Activated naive CD4-positive, alpha-beta T cell treated with Interleukin-2 at 50 U/mL for 16 hours (primary cell): ENCODE measurements at places on chromosomes 4 and X.

DNA sequence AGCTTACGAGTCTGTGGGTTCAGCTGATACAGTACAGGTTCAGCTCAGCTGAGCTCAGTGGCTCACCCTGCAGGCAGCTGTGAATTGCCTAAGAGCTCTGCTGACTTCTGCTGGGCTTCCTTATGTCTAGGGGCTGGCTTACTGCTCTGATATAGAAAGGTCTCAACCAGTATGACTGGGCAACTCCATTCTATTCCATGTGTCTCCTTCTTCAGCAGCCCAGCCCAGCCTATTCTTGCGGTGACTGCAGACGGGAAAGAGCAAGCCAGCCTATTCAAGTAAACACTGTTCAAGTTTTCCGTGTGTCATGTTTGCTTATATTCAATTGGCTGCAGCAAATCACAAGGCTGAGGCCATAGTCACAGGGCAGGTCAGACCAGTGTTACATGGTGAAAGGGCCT is 615.4 kb upstream of the ZFP42 start:
- DNase-seq = no peak

- DNase-seq = no peak
Observed at GRCh38 chr4:40728333-40728732, 21.4 kb upstream of the NSUN7 start.

- DNase-seq = peak; percentile 54
Observed at GRCh38 chr4:184473499-184474262, 669 bp downstream of the IRF2 start.

DNA sequence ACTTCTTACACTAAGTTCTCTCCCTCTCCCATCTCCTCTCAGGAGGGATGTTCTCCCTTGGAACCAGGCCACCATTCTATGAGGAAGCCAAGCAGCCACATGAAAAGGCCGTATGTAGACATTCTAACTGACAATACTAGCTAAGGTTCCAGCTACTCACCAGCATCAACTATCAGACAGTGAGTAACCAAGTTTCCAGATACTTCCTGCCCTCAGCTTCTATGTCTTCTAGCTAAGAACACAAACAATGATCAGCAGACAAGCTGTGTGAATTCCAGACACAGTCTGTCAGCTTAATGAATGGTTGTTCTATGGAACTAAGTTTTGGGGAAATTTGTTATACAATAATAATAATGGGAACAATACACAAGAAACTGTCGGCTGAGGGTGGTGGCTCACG is 50.8 kb downstream of the SMIM14 start:
- DNase-seq = no peak

DNA sequence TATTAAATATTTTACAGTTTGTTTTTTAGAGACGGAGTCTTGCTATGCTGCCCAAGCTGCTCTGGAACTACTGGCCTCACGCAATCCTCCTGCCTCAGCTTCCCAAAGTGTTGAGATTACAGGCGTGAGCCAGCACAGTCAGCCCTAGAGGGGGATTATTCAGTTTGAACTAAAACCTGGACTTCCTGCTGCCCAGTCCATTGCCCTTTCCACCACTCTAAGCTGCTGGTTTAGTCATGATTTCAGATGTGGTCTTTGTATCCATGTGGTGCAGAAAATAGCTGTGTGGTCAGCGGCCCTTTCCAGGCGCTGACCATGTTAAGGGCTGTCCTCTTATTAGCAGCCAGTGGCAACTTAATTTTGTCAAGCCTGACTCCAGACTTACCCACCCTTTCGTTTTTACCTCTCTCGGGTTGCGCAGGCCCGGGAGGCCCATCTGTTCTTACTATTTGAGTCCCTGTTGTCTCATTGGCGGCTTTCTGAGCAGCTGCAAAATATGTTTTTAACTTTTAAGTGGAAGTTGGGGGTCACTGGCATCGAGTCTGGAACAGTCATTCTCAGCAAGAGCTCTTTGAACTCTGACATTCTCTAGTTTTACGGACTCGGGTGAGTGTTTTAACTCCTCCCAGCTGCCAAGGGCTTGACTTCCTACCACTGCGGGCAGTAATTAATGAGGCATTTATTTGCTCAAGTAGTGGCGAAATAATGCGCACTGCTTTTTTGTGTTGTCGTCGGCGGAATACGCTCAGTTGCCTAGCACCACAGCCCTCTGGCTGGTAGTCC is 773 bp upstream of the VMA21 start:
- DNase-seq = peak; percentile 44

- DNase-seq = no peak
Observed at GRCh38 chr4:69831646-69832325, 28.2 kb downstream of the SULT1E1 start.

- DNase-seq = no peak
Observed at GRCh38 chr4:158644760-158645159, 26.9 kb downstream of the C4orf46 start.

DNA sequence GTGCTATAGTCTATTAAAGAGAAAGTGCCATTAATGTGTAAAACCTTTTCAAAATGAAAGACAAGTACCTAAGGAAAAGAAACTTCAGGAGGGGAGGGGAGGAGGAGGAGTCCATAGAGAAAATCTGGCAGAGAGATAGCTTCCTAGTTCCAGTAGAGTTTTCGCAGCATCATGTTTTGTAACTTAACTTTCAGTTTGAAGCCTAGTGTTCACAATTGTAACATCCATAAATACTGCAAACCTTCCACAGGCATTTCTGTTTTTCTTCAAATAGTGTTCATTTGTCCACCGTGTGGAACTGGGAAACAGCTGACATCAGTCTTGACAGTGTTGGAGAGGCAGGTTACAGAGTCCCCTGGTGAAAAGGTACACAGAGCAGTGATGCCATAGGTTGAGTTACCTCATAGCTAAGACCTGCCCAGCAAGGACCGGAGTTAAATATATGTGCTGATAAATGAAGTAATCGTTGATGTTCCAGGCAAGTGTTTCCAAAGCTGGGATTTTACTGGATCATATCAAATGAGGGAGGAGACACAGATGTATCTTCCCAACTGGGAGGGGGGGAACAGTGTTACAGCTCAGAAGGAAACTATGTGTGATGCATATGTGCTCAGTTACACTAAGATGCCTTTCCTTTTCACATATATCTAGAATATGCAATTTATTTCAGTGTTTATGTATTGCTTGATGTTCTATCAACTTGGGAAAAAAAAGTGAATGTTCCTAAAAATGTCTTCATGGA is 369.5 kb upstream of the FAM241A start:
- DNase-seq = no peak

DNA sequence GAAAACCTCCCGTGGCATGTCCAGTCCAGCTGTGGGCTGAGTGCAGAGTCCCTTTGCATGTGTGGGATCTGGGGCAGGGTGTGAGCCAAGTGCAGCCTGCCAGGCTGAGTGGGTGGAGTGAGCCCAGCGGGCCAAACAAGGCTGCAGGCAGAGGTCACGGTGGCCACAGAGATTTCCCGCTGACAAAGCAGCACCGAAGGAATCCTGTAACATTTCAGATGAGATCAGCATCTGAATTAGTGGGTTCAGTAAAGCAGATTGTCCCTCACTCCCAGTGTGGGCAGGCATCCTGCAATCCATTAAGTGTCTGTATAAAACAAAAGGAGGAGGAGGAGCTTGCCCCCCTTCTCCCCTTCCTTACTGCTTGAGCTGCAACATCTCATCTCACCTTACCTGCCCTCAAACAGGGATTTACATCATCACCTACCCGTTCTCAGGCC is 324.4 kb downstream of the FAT4 start:
- DNase-seq = no peak

- DNase-seq = no peak
Observed at GRCh38 chr4:5003918-5004317, 15.3 kb downstream of the CYTL1 start.

- DNase-seq = no peak
Observed at GRCh38 chr4:20505927-20506326, 194.3 kb upstream of the PACRGL start.

- DNase-seq = no peak
Observed at GRCh38 chr4:82610041-82610440, 48.3 kb upstream of the TMEM150C start.

DNA sequence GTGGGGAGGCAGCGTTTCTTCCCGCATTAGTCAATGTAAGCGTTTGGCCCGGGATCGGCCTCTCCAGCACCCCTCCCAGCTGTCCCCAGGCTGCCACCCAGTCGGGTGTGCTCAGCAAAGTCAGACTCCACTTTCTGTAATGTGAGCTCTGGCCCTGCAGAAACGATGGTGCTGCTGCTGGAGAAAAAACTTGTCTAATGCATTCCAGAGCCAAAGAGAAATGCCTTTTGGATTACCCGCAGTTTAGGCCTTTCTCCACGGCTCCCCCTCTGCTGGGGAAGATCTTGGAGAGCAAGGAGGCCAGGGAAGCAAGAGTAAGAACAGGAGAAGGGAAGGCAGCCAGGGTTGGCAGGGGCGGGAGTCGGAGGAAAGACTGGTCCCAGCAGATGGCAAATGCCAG is 55.2 kb downstream of the ELF4 start:
- no peak for DNase-seq

DNA sequence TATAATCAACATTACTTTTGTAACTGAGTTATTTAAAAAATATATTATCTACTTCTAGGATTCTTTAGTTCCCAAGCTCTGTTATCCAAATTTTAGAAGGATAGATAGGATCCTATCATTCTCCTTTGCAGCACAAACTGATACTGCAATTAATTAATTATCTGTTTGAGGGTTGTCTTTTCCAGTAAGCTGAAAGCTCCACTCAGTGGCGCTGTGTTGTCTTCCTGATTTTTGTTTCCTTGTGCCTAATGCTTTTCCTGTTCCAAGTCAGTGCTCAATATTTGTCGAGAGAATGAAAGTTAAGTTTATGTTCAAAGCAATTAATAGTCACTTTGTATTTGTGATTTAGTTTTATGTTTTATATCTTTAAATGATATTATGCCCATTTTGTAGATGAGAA is 107.4 kb upstream of the ANK2 start:
- DNase-seq = no peak

DNA sequence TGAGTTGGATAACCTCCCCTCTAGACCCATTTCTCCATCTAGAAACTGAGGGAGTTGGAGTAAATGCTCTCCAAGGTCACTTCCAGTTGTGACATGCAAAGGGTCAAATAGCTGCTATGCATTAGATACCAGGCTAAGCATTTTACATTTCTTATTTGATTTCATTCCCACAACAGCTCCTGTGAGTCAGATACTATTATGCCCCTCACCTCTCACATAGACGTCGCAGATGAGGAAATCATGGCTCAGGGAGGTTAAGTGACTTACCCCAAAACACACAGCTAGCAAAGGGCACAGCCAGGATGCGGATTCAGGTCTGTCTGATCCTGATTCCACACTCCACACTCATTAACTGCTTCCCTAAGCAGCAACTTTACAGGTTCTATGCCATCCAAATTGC is 57.7 kb downstream of the PRPS1 start:
- no peak for DNase-seq

DNA sequence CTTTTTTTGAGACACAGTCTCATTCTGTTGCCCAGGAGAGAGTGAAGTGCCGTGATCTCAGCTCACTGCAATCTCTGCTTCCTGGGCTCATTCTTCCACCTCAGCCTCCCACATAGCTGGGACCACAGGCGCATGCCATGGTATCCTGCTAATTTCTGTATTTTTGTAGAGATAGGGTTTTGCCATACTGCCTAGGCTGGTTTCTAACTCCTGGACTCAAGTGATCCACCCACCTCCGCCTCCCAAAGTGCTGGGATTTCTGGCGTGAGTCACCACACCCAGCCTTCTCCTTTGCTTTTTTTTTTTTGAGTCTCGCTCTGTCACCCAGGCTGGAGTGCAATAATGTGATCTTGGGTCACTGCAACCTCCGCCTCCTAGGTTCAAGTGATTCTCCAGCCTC is 94.1 kb downstream of the PDS5A start:
- DNase-seq = no peak

GRCh38 chr4:184237612-184238011 is 19.9 kb upstream of the ENPP6 start:
- peak; percentile 53 for DNase-seq

DNA sequence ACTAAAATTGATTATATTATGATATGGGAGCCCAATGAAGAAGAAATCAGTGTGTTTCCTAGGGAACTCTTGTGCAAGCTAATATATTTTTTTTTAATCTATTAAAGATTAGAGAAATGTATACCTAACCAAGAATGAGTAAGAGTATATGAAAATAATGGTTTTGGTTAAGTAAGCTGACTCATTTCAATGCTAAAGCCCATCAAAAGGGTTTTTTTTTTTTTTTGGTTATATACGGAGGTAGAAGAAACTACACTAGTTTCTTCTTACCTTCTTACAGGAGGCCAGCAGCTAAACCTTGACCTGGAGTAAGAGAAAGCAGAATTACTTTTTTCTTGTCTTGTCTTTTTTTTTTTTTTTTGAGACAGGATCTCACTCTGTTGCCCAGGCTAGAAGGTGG is 27.5 kb downstream of the RUFY3 start:
- DNase-seq = no peak

DNA sequence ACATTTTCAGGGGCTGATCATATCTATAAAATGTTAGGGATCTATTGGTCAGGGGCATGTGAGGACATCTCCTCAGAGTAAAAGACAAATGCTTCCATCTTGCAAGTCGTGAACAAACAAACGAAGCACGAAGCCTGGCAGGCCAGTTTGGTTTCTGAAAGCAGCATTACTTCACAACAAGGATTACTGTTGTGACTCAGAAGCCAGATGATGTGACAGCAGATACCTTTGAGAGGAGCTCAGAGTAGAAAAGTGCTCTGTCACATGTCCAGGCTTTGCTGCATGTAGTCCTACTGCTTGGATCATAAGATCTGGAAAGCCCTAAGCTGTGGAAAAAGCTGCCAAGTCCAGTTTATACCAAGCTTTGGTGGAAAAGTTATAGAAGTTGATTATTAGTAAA is 1827.2 kb downstream of the ARAP2 start:
- no peak for DNase-seq

GRCh38 chrX:70754169-70754848 is 154.2 kb downstream of the TEX11 start:
- DNase-seq = no peak

GRCh38 chrX:121894756-121895155 is 847.3 kb downstream of the GLUD2 start:
- no peak for DNase-seq

DNA sequence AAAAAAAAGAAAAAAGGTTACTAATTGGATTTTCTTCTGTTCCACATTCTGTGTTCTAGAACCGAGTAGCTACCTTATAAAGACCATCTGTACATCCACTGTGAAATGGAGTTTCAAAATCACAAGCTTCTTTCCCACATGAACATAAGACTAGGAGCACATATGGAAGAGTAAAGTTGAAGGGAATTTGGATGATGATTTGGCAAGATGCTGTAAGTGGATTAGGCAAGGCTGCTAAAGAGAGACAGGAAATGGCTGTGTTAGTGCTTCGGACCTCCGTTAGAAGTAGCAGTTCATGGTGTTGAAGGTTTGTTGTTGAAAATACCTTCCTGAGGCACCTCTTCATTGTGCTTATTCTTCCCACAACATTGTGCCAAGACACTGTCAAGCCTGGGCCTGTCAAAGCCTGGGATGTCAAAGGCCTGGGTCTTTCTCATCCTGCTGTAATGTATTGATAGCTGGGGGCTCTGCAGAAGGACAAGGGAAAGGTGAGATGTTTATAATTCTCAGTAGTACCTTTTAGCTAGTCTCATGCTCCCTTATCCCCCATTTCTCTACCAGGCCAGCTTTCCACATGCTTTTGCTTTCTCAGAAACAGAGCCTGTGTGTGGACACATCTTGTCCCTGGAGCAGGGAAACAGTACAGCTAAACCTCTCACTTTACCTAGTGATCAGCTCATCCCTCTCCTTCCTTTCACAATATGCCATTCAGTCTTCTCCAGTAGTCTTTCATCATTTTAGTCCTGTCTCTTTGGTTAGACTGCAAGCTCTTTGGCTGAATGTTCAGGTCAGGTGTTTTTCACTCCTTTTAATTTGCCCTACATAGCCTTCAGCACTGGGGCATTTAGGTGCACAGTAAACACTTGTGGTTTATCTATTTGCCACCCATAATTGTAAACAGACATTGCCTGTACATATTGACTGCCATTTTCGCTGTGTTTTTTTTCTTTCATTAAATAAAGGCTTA is 37.9 kb upstream of the CYP2U1 start:
- DNase-seq = no peak
